ENCODE measurements at places on chromosomes 1 and 21. TPM values are rescaled to one million over a fixed set of nuclear protein-coding genes. Genes with fewer than 3 reads are reported as not detected.

GRCh38 chr1:36846357-36846756, 188.0 kb downstream of the GRIK3 start:
- DNase-seq: no peak

GRCh38 chr21:37557261-37557950, 190.8 kb downstream of the DYRK1A start:
- no peak for DNase-seq

Gene USH2A
- not detected for total RNA-seq

Gene ABL2
- 15.9 TPM for total RNA-seq

Gene SH2D2A
- total RNA-seq: 67.1 TPM

Gene KLHDC9
- 0.82 TPM for total RNA-seq
